A549 treated with Hydrocortisone at 1 μM for 4 hours (cell line): ENCODE measurements at places on chromosomes 7 and 10. TPM values are rescaled to one million over a fixed set of nuclear protein-coding genes. Genes with fewer than 3 reads are reported as not detected.

Gene ATG9B
- total RNA-seq = 0.34 to 1.1 TPM (median 0.70 TPM) in 5 replicates

Gene HOXA4
- 1.4 to 2.3 TPM (median 1.7 TPM) in 5 replicates for total RNA-seq

Gene HTR5A
- total RNA-seq = not detected in 5 replicates

Gene UPK3BL2
- 1.3 to 3.2 TPM (median 2.4 TPM) in 5 replicates for total RNA-seq

Gene KAZALD1
- 2.4 to 3.5 TPM (median 2.8 TPM) in 5 replicates for total RNA-seq

Gene ZCCHC24
- 2.6 to 4.0 TPM (median 3.6 TPM) in 5 replicates for total RNA-seq
